ENCODE measurements at places on chromosomes 7 and 10. TPM values are rescaled to one million over a fixed set of nuclear protein-coding genes. Genes with fewer than 3 reads are reported as not detected.
A peak's percentile ranks its signal among the peaks of the same experiment; 100 is the strongest.

- DNase-seq, result no peak
Observed at GRCh38 chr7:129845972-129846327, 106.8 kb downstream of the UBE2H start.

- peak; percentile 73 for DNase-seq
Observed at GRCh38 chr10:95333997-95334804, 43.4 kb upstream of the PDLIM1 start.

The NFKB2 gene
- total RNA-seq, result 46.0 TPM

DNA sequence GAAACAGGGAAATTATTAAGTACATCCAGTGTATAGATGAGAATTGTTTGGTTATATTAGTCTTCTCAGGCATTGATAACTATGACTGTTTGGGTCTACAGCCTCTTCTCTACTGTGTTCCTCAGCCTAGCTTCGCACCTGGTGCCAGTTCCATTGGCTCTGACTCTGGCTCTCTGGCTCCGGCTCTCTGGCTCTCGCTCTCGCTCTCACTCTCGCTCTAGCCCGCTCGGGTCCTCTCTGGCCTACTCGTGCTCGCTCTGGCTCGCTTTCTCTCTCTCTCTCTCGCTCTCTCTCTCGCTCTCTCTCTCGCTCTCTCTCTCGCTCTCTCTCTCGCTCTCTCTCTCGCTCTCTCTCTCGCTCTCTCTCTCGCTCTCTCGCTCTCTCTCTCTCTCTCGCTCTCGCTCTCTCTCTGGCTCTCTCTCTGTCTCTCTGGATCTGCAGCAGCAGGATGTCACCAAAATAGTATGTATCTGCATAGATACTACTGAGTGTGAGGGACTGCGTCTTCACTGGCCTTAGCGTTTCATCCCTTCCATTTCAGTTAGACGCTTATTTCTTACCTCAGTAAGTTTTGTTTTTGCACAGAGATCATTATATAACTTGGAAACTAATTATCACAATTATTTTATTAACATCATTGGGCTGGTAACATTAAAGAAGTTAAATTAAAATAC is 6.5 kb upstream of the SSBP1 start:
- no peak for DNase-seq

The TMEM196 gene
- total RNA-seq, result not detected

DNA sequence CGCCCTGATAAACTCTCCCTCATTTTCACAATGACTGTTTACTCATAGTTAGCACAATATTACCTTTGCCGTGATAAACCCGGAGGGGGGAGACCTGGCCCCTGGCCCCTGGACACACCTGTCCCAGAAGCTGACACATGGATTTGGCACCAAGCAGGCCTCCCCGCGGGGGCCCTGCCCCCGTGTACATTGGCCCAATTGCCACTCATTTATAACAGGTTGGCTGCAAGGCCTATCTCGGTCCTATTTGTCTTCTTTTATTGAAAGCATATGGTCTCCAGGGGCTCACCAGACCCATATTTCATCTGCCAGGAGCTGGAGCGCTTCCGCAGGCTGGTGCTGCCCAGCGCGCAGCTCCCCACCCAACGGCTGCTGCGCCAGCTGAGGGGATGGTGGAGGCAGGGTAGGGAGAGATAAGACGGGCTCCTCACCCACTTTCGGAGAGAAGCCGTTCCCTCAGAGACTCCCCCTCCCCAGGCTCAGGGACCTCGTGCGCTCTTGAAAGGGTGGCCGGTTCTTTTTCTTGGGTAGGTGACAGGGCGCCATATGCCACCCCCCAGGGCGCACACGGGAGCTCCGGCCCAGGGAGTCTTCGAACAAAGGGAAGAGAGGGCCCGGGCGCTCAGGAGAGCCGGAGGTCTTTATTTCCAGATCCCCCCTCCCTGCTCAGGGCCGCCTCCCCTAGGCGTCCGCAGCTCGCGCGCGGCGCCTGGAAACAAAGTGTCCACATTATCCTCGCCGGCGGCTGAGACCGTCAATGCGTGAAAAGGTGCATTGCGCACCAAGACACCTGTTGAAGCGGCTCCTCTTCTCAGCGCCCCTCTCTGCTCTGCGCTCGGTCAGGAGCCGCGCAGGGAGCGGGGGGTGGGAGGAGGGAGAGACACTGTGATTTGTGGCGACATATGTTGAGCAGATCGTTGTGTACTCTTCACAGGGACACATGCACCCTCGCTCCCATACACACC is 4.3 kb upstream of the NEUROG3 start:
- DNase-seq, result no peak

GRCh38 chr10:74910976-74911350 is 84.6 kb downstream of the KAT6B start:
- DNase-seq, result no peak

DNA sequence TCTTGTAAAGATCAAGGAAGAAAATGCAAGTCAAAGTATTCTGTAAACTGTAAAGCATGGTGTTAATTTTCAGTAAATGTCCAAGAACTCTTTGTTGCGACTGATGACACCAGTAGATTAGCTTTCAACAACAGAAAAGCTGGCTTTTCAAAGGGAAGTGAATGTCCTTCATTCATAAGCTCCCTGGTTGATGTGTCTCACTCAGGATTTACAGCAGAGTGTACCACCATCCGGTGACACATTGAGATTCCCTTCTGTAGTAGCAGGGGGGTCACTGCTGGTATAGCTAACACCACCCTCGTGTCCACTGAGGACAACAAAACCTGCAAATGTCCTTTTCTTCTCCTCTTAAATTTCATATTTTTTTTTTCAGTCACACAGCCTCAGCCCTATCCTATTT is 253.4 kb downstream of the SORCS1 start:
- DNase-seq, result no peak

DNA sequence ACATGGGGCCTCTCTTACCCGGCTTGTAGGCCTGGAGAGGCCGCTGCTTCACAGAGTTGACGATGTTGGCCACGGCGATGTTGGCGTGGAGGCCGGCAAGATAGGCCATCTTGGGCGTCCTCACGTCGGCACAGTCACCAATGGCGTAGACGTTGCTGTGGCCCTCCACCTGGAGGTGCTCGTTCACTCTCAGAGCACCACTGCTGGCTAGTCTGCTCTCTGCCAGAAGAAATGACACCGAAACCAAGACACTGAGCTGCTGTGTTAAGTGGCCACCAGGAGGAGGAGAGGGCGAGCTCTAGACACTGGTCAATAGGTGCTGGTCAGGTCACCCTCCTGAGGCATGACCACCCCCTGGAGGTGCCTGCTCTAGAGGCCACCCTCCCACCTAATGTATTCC is 17.7 kb downstream of the AIFM2 start:
- DNase-seq, result no peak

The RAB19 gene
- not detected for total RNA-seq

- DNase-seq, result peak; percentile 22
Observed at GRCh38 chr7:158272509-158273137, 315.0 kb downstream of the PTPRN2 start.

DNA sequence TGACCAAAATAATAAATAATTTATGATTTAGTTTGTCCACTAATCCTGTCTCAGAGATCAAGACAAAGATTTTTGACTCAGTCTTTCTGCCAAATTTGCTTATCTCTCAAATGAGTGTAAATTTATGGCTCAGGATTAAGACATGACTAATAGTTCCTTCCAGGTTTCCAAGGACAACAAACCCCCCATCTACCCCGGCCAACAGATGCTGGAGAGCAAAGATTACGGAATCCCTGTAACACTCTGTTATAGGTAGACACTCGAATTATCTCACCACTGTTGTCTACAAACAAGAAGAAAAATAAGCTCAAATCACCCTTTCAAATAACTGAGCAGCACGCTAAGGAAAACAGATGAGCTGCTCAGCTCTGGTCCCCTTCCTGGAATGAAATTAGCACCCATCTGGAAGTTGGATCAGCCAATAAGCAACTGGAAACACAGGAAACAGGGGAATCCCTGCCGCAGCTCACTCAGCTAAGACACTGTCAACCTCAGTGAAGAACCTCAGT is 56.8 kb upstream of the SVIL start:
- no peak for DNase-seq

The CALHM1 gene
- not detected for total RNA-seq
